G401 (cell line): ENCODE measurements at places on chromosomes 1 and 21.

DNA sequence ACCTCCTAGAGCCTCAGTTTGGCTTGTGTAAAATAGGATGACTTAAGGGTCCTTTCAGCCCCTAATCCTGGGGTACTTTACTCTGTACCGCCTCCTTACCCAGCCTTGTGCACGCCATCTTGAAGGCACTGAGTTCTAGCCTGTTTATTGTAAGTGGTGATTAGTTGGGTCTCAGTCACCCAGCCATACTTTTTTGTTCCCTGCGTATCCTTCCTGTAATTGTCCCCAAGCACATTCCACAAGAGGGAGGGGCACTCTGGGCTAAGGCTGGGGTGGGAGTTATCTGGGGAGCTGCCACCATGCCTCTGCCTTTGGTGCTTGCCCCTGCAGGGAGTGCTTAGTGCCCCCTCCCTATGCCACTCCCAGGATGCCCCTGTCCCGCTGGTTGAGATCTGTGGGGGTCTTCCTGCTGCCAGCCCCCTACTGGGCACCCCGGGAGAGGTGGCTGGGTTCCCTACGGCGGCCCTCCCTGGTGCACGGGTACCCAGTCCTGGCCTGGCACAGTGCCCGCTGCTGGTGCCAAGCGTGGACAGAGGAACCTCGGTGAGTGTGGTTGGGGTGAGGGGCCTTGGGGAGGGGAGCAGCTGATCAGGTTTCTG, 856 bp downstream of the FDPS start:
- DNase-seq = no peak

GRCh38 chr1:33902486-33903209, 38.8 kb downstream of the HMGB4 start:
- no peak for DNase-seq

GRCh38 chr1:5331101-5331500, 661.1 kb downstream of the NPHP4 start:
- no peak for DNase-seq

DNA sequence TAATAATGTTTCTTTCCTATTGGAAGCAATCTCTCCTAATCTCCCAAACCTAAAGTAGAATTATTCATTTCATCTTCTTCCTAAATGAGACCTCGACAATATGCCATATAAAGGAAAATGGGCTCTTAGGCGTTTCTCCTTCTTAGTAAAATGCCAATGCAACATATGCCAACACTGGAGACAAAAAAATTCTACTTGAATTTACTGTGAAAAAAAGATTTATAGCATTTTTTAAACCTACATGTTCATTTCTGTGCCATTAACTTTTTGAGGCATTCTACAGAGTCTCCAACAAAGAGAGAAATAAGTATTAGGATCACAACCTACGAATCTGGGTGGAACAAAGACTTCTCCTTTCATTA, 1.3 kb downstream of the WDR47 start:
- peak; percentile 48 for DNase-seq

DNA sequence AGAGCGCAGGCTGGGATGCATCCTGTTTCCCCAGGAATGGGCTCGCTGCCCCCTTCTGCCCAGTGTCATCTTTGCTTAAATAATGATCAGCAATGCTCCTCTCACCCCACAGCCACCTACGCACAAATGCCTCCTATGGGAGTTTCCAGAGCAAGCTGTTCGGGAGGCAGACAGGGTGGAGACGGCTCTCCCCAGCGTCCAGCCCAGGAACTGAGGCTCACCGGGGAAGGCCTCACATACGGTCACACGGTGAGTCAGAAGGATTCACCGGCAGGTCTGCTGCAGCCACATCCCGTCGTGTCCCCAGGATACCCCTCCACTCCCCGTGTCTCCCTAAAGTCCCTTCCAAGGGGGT, 40.3 kb upstream of the RUNX3 start:
- DNase-seq = no peak

DNA sequence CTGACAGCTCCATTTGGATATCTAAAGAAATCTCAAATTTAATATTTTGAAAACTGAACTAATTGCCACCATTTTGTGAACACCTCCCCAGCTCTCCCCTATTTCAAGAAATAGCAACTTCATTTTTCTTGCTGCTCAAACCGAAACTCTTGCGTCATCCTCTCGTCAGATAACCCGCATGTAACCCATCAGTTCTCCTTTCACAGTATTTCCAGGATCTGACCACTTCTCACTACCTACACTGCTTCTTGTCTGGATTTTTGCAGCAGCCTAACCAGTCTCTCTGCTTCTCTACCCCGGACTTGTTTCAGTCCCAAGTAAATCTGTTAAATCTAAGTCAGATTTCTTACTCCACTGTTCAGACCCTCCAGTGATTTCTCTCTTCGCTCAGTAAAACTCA, 75.6 kb downstream of the MTR start:
- DNase-seq = no peak

DNA sequence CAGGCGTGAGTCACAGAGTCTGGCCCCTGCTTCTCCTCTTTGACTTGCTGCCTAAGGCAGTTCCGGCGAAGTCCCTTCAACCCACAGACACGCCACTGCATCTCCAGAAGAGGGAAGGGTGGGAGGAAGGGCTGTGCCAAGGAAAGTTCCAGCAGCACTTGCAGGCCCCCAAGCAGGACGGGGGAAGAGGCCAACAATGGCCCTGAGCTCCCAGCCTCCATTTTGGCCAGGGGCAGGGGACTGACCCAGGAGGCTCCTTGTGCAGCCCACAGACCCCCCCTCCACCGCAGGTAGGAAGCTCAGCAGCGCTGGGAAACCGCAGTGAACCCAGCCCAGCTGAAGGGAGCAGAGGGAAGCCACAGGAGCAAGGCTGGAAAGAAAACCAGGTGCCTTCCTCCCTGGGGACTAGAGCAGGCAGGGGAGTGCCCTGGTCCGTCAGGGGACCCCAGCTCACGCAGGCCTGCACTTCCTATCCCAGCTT, 35.4 kb downstream of the ACOT7 start:
- DNase-seq = no peak

DNA sequence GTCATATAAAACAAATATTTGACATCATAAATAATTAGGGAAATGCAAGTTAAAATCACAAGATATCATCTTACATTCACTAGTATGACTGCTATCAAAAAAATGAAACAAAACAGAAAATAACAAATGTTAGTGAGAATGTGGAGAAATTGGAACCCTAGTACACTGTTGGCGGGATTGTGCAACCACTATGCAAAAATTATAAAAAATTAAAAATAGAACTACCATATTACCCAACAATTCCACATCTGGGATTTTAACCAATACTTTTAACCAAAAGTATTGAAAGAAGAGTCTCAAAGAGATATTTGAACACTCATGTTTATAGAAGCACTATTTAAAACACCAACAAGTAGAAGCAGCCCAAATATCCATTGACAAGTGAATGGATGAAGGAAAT, 797.2 kb upstream of the ADAMTS5 start:
- no peak for DNase-seq

DNA sequence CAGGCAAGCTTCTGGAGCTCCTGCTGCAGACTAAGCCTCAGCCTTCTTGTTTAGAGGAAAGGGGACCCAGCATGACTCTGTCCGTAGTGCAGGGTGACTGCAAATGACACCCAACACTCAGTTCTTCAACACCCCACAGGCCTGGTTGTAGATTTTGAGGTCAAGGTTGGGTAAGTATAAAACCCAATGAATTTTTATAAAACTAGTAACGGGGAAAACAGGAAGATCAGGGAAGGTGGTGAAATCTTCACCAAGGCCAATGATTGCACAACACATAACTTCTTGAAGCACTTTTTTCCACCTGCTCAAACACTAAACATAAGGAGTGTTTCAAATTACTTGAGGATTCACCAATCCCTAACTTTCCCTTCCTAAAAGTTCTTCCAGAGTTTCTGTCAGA, 89.4 kb upstream of the JAK1 start:
- DNase-seq = no peak

DNA sequence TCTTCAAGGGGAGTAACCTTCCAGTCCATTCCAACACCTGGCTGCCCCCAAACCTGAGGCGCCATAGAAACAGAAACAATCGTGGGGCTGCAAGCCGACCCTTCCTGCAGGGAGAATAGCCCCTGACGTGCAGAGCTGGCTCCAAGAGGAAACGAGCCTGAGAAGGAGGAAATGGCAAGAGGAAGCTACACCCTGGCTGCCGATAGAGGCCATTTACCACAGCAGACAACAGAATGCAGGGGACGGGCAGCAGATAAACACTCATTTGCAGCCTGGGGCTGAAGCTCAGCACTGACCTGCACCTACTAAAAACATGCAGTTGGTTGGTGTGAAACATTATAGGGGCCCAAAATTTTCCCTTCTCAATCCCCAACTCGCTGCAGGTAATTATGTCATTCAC, 8.7 kb upstream of the TDRD10 start:
- no peak for DNase-seq

DNA sequence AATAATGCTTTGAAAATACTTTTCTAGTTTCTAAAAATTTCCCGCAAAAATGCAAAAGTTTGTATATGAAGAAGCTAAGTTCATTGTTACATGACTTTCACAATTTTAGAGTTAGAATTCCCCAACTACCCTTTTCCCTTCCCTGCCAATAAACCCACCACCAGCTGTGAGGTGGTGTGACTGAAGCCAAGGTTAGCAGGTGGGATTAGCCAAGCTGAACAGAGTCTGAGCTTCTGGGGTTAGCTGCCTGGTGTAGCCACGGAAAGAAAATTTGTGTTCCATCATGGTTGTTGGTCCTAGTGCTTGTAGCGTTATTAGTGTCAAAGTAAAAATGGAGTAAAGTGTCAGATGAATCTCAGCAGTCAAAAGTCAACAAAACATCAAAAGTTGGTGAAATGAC, 110.9 kb downstream of the ASTN1 start:
- DNase-seq = no peak
